ENCODE measurements at places on chromosomes 7 and 10. TPM values are rescaled to one million over a fixed set of nuclear protein-coding genes. Genes with fewer than 3 reads are reported as not detected.

- H3K27me3 ChIP-seq: no peaks in the 10 kb centered on the region
- no peaks in the 10 kb centered on the region for H3K4me1 ChIP-seq
- H3K36me3 ChIP-seq: no peaks in the 10 kb centered on the region
Observed at GRCh38 chr7:47046949-47047348, 535.0 kb downstream of the TNS3 start.

GRCh38 chr10:91886954-91887271 is 22.4 kb downstream of the FGFBP3 start:
- peak overlapping the region; percentile 20 for H3K27ac ChIP-seq
- H3K36me3 ChIP-seq: no peaks in the 10 kb centered on the region
- DNase-seq: no peak
- peaks cover 50% of the 10 kb centered on the region for H3K4me1 ChIP-seq

- H3K4me3 ChIP-seq: peak overlapping the region; percentile 94
- peak; percentile 95 for DNase-seq
- H3K4me1 ChIP-seq: peaks cover 25% of the 10 kb centered on the region
- 0 out of 2 replicates have a peak, but pooled peaks cover 1% of the 10 kb centered on the region for H3K36me3 ChIP-seq
Observed at GRCh38 chr7:99504281-99504602, 220 bp upstream of the ZKSCAN5 start.

DNA sequence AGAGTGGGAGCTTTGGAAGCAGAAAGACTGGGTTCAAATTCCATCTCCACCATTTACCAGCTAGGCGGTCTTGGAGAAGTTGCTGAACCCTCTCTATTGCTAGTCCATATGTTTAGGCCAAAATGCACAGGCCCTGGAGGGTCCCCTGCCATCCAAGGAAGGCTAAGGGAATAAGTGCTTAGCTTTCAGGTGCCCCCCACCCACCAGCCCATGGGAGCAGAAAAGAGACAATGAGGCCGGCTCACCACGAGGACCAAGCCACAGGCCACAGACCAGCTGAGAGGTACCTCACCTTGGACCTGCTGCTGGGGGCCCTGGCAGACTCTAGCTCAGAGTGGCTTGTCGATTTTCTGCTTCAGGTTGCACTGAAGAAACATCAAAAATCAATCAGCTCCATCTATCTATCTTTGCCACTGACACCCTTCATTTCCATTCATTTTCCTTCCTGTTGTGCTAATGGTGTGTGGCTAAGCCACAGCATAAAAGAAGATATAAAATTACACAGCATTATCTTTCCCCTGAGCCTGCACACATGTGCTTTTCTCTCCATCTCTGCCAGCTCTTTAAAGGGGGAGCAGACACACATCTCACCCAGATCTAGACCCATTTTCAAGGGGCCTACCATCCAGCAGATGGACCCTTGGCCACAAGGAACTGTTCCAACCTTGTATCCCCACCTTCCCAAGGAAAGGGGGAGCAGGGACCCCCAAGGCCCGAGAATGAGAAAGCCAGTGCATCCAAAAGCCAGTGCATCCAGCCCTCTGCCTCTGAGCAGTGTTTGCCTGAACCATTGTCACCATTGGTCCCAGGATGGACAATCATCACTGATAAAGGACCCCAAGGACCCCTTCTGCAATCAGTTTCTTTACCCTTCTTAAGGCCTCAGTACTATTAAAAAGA is 65.4 kb downstream of the GRID1 start:
- H3K4me1 ChIP-seq: no peaks in the 10 kb centered on the region
- H3K4me3 ChIP-seq: no peak overlapping the region
- no peaks in the 10 kb centered on the region for H3K27me3 ChIP-seq
- DNase-seq: no peak
- no peaks in the 10 kb centered on the region for H3K36me3 ChIP-seq
- H3K27ac ChIP-seq: no peak overlapping the region

- peaks cover 7% of the 10 kb centered on the region for H3K36me3 ChIP-seq
- no peak overlapping the region for H3K27ac ChIP-seq
- DNase-seq: no peak
- H3K4me1 ChIP-seq: peaks cover 12% of the 10 kb centered on the region
- no peak overlapping the region for H3K4me3 ChIP-seq
Observed at GRCh38 chr7:5234852-5235831, 45.1 kb downstream of the WIPI2 start.

GRCh38 chr7:116535416-116535815 is 10.6 kb downstream of the CAV1 start:
- H3K4me1 ChIP-seq: peaks cover 13% of the 10 kb centered on the region
- DNase-seq: no peak
- H3K4me3 ChIP-seq: no peak overlapping the region
- H3K27me3 ChIP-seq: no peaks in the 10 kb centered on the region
- H3K36me3 ChIP-seq: no peaks in the 10 kb centered on the region

- no peak overlapping the region for H3K4me3 ChIP-seq
- no peak for DNase-seq
- H3K27me3 ChIP-seq: peaks cover 8% of the 10 kb centered on the region
- no peak overlapping the region for H3K27ac ChIP-seq
Observed at GRCh38 chr7:142867398-142868187, 12.7 kb downstream of the EPHB6 start.

- H3K27me3 ChIP-seq: no peaks in the 10 kb centered on the region
- peaks cover 71% of the 10 kb centered on the region for H3K4me1 ChIP-seq
- peak; percentile 90 for DNase-seq
- H3K27ac ChIP-seq: peak overlapping the region; percentile 83
- peaks cover 13% of the 10 kb centered on the region for H3K36me3 ChIP-seq
- peak overlapping the region; percentile 9 for H3K4me3 ChIP-seq
Observed at GRCh38 chr7:92809760-92810573, 26.4 kb downstream of the CDK6 start.

DNA sequence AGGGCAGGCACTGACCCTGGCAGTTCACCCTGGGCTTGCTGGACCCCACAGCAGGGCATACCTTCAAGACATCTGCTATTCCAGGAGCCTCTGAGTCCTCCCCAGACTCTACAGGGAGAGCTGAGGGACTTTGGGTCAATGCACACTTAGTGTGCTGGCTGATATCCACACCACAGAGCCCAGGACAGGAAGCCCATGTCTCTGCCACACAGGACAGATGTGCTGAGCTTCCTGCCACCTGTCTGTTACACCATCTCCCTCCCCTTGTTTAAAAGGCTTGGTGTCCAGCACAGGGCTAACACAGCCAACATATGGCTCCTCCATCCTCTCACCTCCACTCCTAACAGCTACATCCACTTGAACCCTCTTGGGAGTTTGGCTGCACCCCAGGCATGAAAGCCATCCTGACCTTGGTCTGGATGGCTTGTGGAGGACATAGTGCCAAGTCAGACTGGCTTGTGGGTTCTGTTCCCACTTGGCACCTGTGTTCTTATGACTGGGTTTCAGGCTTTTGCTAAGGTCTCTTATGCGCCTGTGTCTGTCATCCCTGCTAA is 529.8 kb downstream of the GALNT17 start:
- no peak overlapping the region for H3K4me3 ChIP-seq
- no peaks in the 10 kb centered on the region for H3K36me3 ChIP-seq
- no peak overlapping the region for H3K27ac ChIP-seq
- no peaks in the 10 kb centered on the region for H3K4me1 ChIP-seq
- DNase-seq: no peak
- H3K27me3 ChIP-seq: no peaks in the 10 kb centered on the region

DNA sequence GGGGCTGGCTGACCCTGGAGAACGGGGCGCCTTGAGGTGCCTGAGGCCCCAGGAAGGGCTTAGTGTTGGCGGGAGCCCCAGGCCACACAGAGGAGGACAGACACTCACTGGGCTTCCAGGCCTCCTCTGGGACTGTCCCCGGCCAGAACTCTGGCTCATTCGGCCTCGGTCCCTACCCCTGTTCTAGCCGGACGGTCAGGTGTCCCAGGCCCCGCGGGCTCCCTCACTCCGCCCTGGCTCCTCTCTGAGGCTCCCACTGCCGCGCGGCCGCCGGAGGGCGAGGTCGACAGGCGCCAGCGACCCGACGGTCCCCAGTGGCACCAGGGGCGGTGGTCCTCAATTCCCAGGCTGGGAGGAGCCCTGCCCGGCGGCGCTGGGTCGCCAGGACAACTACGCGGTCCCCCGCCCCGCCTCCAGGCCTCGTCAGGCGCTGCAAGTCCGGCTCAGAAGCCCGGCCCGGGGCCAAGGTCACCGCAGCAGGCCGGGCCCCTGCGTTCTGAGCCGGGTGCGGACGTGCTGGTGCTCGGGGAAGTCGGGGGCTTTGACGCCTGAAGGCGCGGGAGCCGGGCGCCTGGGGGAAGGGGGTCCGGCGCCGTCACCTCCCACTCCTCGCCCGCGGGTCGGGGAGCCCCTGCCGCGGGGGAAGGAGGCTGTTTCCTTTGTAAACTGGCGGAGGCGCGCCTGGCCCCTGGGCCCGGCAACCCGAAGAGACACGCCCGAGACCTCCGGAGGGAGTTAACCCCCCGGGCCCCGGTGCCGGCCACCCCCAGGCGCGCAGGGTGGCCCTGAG is 1.1 kb upstream of the PWWP2B start:
- peaks cover 44% of the 10 kb centered on the region for H3K4me1 ChIP-seq
- H3K4me3 ChIP-seq: peak overlapping the region; percentile 62
- no peaks in the 10 kb centered on the region for H3K36me3 ChIP-seq
- peak; percentile 62 for DNase-seq
- H3K27ac ChIP-seq: peak overlapping the region; percentile 86
- H3K27me3 ChIP-seq: peaks cover 8% of the 10 kb centered on the region

DNA sequence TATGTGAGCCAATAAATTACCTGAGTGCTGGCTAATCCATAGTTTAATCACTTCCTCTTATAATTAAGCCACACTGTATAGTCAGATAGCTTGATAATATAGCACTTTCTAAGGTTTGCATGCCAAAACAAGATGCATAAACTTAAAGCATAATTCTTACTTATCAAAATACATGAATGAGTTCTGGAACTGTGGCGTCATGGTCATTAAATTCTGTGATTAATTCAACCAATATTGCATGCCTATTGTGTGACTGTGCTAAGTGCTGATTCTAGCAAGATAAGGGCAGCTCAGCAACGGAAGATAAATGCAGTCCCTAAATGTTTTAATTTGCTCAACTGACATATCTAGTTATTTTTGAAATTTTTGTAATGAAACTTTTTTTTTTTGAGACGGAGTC is 29.7 kb downstream of the HOXA1 start:
- no peak overlapping the region for H3K4me3 ChIP-seq
- H3K36me3 ChIP-seq: no peaks in the 10 kb centered on the region
- no peak for DNase-seq

DNA sequence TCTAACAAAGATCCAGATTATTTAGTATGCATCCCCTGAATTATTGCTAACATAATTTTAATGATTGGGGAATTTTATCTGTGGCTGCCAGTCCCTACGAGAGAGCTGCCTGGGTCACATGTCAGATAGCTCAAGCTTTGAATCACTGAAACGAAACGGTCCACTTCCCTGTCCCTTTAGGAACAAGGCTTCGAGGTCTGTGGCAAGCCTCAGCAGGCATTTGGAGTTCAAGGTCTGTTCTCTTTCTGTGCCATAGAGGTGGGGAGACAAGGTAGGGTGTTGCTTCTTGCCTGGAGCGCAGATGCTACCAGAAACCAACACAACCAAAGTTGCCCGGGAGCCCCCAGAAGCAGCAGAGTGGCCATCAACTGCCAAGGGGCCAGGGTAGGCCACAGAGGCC is 13.9 kb upstream of the SH2D4B start:
- peaks cover 15% of the 10 kb centered on the region for H3K4me1 ChIP-seq
- no peak overlapping the region for H3K4me3 ChIP-seq
- no peak overlapping the region for H3K27ac ChIP-seq
- peaks cover 13% of the 10 kb centered on the region for H3K36me3 ChIP-seq

- no peak overlapping the region for H3K4me3 ChIP-seq
- DNase-seq: no peak
- no peaks in the 10 kb centered on the region for H3K4me1 ChIP-seq
- no peak overlapping the region for H3K27ac ChIP-seq
- peaks cover 79% of the 10 kb centered on the region for H3K27me3 ChIP-seq
Observed at GRCh38 chr10:129966889-129967578, 3.0 kb upstream of the EBF3 start.

GRCh38 chr10:54758791-54759190 is 42.2 kb downstream of the PCDH15 start:
- H3K36me3 ChIP-seq: no peaks in the 10 kb centered on the region
- H3K4me1 ChIP-seq: no peaks in the 10 kb centered on the region
- no peak overlapping the region for H3K4me3 ChIP-seq
- H3K27ac ChIP-seq: no peak overlapping the region
- H3K27me3 ChIP-seq: no peaks in the 10 kb centered on the region

DNA sequence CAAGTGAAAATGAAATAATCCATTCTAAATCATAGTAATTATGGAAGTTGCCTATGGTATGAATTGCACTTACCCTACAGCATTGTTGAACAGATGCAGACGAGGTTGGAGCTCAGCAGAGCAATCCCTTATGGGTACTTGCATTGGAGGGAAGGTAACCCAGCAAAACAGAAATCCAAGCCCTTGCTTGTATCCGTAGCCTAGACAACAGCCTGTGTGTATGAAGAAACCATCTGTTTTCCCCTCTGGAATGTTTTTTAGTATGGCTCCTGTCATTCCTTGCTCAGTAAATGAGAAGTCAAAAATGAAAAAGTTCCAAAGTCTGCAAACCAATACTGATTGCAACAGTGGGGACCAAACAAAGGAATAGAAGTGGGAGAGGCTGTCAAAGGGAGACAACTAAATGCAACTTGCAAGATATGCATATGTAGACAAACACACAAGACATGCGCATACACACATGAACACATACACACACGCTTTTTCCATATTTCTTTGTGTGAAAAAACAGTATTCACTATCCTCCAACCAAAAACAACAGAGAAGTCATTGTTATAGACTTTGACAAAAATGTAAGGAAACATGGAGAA is 260.8 kb downstream of the DYNC1I1 start:
- DNase-seq: no peak
- H3K4me1 ChIP-seq: no peaks in the 10 kb centered on the region
- no peak overlapping the region for H3K4me3 ChIP-seq
- no peak overlapping the region for H3K27ac ChIP-seq
- no peaks in the 10 kb centered on the region for H3K36me3 ChIP-seq

The PARP12 gene
- 16.2 TPM for total RNA-seq

The NRCAM gene
- 0.31 TPM for total RNA-seq

The TRIL gene
- 0.45 TPM for total RNA-seq

The SNCG gene
- not detected for total RNA-seq

The PCLO gene
- 0.29 TPM for total RNA-seq

The AZGP1 gene
- total RNA-seq: 37.9 TPM

The ANKRD7 gene
- not detected for total RNA-seq

The EPHB6 gene
- not detected for total RNA-seq

The C7orf33 gene
- not detected for total RNA-seq

The LGI1 gene
- total RNA-seq: not detected

The RFC2 gene
- total RNA-seq: 51.2 TPM

The C10orf53 gene
- not detected for total RNA-seq

The PLEKHS1 gene
- total RNA-seq: not detected

The DYDC2 gene
- total RNA-seq: 2.3 TPM

The PNLIPRP2 gene
- total RNA-seq: 0.95 TPM

The SOSTDC1 gene
- total RNA-seq: not detected

All from HepG2 (cell line).